ENCODE measurements at places on chromosomes 2 and 18.

- no peak for DNase-seq
These were observed 77.9 kb upstream of the FZD7 start for GRCh38 chr2:201955702-201956141.

DNA sequence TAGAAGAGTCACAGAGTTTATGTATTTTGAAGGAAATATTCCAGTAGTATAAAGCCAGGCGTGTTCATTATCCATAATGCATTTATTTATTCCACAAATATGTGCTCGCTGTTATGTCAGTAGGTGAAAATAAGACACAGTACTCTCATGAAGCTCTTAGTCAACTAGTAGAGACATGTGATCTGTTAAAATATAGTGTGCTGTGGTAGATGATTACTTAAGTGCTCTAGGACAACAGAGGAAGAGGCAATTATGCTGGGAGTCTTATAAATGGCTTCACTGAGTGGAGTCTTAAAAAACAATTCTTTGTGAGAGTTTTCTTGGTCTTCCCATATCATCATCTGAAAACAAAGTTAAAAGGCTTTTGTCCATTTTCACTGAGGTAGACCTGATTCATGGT is 457.3 kb downstream of the XIRP2 start:
- no peak for DNase-seq

GRCh38 chr2:219447242-219448098 is 12.8 kb downstream of the SPEG start:
- DNase-seq: no peak

GRCh38 chr18:39448942-39449341 is 1883.3 kb upstream of the CELF4 start:
- DNase-seq: peak; percentile 93

DNA sequence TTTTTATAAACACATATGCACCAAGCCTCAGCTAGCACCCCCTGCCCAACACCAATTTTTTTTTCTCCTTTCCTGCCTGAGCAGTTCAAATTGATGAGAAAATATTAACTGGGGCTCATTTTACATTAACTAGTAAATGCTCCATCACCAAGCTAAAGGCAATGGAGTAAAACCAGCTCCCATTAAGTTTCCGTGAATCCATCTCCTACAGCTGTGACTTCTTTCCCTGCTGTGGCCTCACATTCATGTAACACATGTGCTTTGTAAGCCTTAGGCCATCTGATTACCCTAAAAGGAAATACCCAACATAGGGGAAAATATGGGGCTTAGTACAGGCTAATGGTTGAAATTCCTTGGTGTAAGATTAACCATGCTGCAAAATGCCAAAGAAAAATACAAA is 60.8 kb downstream of the DNER start:
- no peak for DNase-seq

GRCh38 chr2:112175333-112175732 is 37.1 kb downstream of the FBLN7 start:
- DNase-seq: no peak

DNA sequence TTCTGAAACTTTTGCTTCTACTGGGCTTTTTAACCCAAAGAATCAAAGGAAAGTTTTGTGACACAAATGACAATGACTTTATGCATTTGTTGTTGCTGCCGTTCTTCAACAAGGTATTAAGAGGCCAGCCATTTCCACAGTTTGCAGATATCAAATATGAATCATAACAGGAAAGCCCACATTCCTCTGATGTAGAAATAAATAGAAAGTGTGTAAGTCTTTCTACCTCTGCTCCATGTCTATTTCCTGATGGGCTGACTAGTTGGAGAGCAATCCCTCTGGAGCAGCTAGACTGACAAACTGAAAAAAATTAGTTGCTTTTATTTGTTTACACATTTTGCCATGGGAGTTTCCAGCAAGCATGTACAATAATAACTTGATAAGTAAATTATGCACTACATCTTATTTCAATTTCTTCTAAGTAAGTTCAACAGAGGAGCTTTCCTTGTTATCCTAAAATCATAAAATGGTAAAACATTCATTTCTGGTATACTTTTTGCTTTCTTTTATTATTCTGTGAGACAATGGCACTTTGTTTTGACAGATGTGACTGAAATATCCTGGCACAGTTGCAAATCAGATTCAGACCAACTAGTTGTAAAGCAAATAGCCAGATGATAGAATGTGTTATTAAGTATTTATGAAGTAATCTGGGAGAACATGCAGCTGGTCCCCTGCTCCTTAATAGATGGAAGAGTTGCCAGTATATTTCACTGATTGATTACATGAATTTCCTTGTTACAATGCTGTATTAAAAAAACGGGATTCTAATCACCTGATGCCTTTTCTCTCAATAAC is 266.7 kb downstream of the METTL4 start:
- peak; percentile 83 for DNase-seq

GRCh38 chr2:110770404-110770958 is 38.1 kb downstream of the ACOXL start:
- no peak for DNase-seq

GRCh38 chr2:6955511-6956136 is 38.4 kb downstream of the RNF144A start:
- DNase-seq: no peak

GRCh38 chr18:75639472-75639831 is 211.9 kb upstream of the SMIM21 start:
- DNase-seq: no peak

- peak; percentile 2 for DNase-seq
These were observed 617.1 kb upstream of the GYPC start for GRCh38 chr2:126038861-126039260.

GRCh38 chr2:135546436-135546835 is 15.2 kb downstream of the R3HDM1 start:
- no peak for DNase-seq

All from kidney capillary endothelial cell (primary cell).